ENCODE measurements at places on chromosomes 11 and 22.

GRCh38 chr11:66220566-66220935 is 47.9 kb upstream of the RAB1B start:
- DNase-seq, result no peak

- DNase-seq, result no peak
These were observed 7.3 kb downstream of the CABP7 start for GRCh38 chr22:29727131-29727523.

DNA sequence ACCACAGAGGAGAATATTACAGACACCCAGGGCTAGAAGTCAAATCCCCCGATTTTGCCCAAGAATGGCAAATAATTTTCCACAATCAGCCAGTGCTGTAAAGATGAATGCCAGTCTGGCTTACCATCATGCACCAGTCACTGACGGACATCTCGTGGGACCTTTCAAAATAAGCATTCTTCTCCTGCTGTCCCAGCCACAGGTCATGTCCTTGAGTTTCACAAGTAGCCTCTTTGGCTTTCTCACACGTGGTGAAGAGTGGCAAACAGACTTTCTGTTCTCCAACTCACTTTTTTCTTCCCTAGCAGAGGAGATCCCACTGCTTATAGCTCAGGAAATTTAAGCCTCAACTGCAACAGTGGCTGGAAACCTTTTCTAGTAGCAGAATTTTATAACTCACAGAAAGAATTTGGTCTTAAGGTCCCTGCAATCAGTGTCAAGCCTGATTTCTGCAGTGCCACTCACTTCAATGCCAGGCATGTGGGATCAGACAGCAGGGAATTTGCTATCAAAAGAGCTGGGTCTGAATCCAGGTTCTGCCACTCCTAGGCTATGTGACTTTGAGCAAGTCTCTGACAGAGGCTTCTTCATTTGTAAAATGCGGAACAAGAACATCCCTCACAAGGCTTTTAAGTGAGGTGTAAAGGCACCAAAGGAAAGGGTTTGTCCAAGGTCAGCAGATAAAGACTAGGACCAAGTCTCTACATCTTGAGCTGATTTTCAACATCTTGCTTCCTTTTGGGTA is 3.6 kb downstream of the PIK3IP1 start:
- DNase-seq, result no peak

DNA sequence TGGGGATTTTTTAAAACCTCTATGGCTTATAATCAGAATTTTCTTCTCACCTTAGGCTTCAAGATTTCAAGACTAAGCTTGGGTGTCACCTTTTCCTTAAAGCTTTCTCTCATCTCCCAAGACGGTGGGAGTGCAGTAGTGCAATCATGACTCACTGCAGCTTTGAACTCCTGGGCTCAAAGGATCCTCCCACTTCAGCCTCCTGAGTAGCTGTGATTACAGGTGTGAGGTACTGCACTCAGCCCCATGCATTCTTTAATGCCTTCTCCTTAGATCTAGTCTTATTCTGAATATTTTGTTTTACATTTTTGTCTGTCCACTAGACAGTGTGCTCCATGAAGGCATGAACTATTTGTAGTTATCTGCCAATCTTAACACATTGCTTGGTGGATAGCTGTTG is 55.7 kb upstream of the FAT3 start:
- DNase-seq, result no peak

DNA sequence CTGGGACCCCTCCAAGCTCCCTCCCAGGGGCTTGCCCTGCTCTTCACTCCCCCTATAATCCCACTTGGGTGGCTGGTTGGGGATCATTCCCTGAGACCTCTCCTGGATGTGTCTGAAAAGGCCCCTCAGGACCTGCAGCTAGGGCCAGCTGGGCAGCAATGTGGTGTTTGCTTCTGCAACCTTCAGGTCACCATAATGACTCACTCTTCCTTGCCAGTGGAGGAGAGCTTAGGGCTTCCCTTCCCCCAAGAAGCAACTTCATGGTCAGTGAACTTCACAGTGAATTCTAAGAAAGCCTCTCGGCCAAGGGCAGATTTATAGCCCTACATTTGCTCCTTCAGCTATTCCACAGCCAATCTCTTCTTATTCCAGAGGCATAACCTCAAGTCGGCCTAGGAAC is 45.1 kb upstream of the TSPAN18 start:
- DNase-seq, result no peak

DNA sequence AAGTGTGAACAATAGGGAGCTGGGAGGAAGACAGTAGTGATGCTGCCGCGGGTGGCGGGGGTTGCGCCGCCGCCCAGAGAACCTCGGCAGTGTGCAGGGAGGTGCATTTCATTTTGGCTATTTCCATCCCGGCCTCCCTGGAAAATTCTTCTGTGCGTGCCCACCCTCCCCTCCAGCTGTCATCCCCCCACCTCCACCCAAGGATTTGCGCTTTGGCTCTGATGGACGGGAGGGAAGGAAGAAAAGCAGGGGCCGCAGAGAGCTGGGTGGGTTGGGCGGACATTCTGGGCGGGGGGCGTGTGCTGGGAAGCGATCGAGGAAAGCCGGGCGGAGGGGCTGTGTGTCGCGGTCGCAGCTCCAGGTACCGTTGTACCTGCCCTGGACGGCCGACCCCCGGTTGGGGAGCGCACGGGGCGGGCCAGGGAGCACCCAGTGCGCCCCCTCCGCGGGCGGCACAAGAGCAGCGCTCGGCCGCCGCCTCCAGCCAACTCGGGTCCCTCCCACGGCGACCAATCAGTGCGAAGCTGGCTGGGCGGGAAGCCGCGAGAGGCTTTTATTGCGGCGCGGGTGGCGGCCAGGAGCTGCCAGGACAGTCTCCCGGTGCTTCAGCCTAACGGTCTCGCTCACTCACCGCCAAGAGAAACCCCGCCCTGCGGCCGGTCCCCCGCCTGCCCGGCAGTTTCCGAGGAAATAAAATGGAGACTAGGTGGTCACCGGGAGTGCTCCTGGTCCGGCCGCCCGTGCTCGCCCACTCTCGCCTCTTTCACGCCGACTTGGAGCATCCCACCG is 1.6 kb downstream of the NCAM1 start:
- no peak for DNase-seq

DNA sequence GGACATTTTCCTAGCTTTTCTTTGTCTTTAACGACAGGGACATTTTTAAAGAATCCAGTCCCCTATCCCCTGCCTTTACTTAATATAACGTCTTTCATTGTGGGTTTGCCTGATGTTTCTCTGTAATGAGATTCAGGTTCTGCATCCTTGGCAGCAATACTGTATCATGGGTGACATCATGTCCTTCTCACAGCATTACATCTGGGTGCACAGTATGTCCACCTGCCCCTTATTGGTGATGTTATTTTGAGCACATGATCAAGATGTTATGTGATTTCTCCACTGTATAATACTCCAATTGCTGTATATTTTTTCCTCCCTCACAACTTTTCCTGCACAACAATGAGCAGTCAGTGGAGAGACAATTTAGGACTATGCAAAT is 9.7 kb upstream of the STK33 start:
- DNase-seq, result no peak

DNA sequence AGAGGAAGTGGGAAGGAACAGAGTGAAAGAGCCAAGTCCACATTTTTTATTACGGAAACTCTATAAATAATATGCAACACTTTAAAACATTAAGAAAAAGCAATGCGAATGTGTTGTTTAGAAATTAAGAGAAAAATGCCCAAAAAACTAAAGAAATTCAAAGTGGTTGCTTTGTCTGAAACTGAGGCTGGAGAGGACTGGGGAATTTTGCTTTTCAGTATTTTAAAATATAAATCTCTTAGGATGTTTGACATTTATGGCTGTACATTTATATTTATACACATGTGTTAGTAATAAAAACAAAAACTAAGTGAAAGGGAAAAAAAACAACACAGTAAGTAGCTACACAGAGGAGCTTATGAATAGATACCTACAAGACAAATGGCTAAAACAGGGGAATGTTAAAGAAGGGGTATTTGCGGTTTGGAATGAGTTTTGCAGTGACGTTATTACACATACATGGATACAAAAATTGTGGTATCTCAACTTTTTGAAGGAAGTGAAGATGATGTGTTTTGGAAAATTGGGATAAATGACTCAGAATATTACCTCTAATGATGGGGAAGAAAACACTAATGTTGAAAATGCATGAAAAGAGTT is 97.0 kb upstream of the DRD2 start:
- no peak for DNase-seq

GRCh38 chr22:22925146-22925804 is 37.7 kb downstream of the IGLL5 start:
- DNase-seq, result no peak

DNA sequence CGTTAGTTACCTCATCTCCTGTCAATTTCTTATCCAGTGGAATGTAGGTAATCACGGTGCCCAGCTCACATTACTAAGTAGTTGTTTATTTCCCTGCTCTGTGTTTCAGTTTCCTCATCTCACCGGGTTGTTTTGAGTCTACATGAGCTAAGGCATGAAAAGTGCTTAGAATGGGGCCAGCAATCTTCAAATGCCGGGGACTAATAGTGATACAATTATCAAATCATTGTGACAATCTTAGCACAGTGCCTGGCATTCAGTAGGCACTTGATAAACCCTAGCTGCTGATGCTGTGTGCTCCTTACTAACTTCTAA is 53.3 kb upstream of the CD5 start:
- no peak for DNase-seq

GRCh38 chr11:3109921-3110706 is 52.9 kb upstream of the CARS1 start:
- no peak for DNase-seq

DNA sequence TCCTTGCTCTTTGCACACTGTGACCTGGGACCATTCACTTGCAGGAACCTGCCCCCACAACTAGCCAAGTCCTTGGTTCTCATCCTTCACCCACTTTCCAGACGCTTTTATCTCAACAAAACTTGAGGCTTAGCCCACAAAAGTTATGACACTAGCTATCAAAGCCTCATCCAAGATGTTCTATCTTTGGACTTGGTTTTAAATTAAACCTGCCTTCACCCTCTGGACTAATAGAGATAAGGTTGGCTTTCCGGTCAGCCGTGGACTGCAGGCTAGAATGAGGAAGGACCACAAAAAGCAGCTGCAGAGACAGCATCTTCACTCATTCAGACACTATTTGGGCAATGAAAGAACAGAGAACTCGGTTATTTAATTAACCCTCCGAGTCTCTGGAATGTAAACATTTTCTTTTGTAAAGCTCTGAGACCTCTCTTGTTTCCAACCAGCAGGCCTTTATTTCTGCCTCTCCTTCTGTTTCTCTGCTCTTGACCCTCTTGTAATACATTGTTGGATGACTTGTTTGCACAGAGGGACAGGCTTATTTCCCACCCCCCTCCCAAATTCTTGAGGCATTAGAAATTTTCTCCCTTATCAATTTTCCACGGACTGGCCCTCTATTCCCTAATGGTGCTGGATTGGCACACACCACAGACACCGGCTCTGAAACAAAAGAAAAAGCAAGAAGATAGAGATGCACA is 41.4 kb downstream of the ARL14EP start:
- no peak for DNase-seq

DNA sequence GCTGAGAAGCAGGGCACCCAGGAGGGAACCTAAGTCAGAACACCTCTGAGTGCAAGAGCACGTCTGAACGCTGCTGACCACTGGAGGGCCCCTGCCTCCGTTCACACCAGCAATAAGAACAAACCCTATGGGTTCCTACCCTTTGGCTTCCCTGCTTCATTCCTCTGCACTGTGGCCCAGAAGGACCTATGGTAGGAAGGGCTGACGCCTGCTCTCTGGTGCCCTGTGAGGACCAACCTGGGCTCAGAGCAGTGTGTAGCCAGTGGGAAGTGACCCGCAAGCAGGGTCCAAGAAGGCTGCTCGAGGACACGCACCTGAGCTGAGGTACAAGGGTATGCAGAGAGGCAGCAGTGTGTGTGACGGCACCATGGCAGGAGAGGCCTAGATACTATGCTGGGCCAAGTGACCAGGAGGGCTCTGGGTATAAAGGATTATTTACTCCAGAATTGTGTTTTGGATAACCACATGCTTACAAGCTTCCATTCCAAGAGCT is 68.8 kb upstream of the CLTCL1 start:
- no peak for DNase-seq

DNA sequence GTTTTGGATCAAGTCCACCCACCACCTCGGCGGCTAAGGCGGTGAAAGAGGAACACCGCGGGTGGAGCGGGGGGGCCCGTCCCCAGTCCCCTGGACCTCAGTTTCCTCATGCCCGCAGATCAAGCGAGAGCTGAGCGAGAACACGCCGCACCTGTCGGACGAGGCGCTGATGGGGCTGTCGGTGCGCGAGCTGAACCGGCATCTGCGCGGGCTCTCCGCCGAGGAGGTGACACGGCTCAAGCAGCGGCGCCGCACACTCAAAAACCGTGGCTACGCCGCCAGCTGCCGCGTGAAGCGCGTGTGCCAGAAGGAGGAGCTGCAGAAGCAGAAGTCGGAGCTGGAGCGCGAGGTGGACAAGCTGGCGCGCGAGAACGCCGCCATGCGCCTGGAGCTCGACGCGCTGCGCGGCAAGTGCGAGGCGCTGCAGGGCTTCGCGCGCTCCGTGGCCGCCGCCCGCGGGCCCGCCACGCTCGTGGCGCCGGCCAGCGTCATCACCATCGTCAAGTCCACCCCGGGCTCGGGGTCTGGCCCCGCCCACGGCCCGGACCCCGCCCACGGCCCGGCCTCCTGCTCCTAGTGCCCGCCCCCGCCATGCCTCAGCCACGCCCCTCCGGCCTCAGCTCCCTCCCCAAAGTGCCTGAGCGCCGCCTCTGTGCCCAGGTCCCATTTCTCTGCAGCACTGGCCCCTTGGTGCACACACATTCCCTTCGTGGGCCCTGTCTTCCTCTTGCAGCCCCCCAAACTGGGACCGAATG is 12.7 kb downstream of the MAFF start:
- DNase-seq, result peak; percentile 25

GRCh38 chr22:38734421-38735100 is 21.2 kb downstream of the SUN2 start:
- no peak for DNase-seq

DNA sequence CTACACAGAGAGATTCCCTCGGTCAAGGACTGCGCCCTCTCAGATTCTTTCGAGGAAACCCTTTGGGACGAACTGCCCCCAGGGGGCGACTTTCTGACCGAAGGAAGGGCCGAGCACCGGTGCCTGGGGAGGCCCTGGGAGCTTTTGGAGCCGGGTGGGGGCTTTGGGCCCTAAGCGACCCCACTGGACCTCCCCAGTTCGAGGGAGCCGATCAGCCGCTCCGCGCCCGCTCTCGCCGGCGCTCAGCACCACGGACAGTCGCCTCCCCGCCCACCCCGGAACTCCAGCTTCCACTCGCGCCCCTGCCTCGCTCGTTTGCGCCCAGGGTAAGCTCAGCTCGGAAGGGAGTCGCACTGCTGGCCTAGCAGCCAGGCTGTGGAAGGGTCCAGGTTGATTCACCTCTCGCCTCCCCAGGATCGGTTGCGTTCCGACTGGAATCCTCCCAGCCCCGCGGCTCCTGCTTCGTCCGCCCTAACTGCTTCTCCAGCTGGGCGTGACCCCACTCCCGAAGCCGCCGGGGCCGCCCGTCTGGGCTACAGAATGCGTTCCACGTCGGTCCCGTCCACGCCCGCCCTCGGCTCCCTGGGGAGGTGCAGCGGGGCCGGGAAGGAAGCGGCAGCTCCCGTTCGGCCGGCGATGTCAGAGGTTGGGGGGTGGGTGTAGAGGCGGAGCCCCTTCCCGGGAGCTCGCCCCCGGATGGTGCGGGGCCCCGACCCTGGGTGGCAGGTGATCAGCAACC is 428 bp downstream of the SCN3B start:
- no peak for DNase-seq

GRCh38 chr11:126832387-126832786 is 168.2 kb downstream of the KIRREL3 start:
- DNase-seq, result no peak

All from activated gamma-delta T cell treated with anti-CD3 and anti-CD28 coated beads, Interleukin-2, amount 50 U/mL, for 16 hours (primary cell).